PC-9 (cell line): ENCODE measurements at places on chromosomes 2 and 18.
A peak's percentile ranks its signal among the peaks of the same experiment; 100 is the strongest.

DNA sequence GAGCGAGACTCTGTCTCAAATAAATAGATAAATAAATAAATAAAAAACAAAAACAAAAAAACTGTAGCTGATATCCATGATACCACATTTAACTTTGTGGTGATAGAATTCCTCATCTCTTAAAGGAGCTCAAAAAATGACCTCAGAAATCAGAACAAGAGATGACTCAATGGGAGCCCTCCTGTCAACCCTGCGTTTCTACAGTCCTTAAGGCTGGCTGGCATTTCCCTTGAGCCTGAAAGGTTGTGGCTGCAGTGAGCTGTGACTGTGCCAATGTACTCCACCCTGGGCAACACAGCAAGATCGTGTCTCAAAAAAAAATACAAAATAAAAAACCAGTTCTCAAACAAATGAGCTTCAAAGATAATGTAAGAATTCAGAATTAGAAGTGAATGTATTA is 40.4 kb downstream of the CHST9 start:
- H3K4me3 ChIP-seq, result no peak overlapping the region
- H3K27ac ChIP-seq, result no peak overlapping the region
- H3K4me1 ChIP-seq, result no peaks in the 10 kb centered on the region
- DNase-seq, result no peak

DNA sequence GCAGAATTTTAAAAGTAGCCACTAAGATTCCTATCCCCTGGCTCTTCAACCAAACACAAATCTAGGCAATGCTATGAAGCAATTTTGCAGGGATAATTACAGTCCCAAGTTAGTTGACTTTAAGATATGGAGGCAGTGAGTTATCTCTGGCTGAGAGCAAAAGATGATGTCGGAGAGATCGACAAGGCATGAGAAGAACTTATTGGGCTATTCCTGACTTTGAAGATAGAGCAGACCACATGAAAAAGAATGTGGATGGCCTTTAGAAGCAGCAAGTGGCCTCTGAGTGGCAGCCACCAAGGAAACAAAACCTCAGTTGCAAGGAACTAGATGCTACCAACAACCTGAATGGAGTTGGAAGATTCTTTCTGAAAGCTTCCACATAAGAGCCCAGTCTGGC is 58.2 kb upstream of the PPM1B start:
- no peak overlapping the region for H3K27ac ChIP-seq
- peaks cover 23% of the 10 kb centered on the region for H3K4me1 ChIP-seq
- H3K27me3 ChIP-seq, result no peaks in the 10 kb centered on the region
- peak; percentile 31 for DNase-seq
- H3K36me3 ChIP-seq, result no peaks in the 10 kb centered on the region

- no peaks in the 10 kb centered on the region for H3K36me3 ChIP-seq
- no peaks in the 10 kb centered on the region for H3K4me1 ChIP-seq
- no peak overlapping the region for H3K27ac ChIP-seq
- DNase-seq, result no peak
- H3K4me3 ChIP-seq, result no peak overlapping the region
- H3K27me3 ChIP-seq, result no peaks in the 10 kb centered on the region
Measured at GRCh38 chr2:160703648-160704585, 210.3 kb upstream of the RBMS1 start.

GRCh38 chr2:73134471-73134870 is 21.7 kb upstream of the RAB11FIP5 start:
- DNase-seq, result no peak
- H3K27me3 ChIP-seq, result no peaks in the 10 kb centered on the region
- no peak overlapping the region for H3K4me3 ChIP-seq
- H3K4me1 ChIP-seq, result no peaks in the 10 kb centered on the region
- H3K36me3 ChIP-seq, result no peaks in the 10 kb centered on the region
- no peak overlapping the region for H3K27ac ChIP-seq

DNA sequence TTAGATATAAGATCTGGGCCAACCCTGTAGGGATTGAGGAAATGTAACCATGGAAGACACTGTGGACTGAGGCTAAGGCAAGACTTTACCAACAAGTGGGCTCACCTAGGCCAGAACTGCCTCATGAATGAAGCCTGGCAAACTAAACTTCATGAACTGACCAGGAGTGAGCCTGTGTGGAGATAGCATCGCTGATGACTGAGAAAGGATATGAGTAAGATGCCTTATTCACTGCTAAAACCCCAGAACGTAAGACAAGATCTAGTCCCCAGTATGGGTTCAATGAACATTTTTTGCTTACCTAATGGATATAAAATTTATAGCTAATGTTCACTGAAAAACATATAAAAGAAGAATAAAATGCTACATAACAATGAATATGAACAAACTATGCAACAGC is 399.8 kb downstream of the SATB2 start:
- H3K27ac ChIP-seq, result no peak overlapping the region
- H3K4me1 ChIP-seq, result no peaks in the 10 kb centered on the region
- H3K4me3 ChIP-seq, result no peak overlapping the region
- DNase-seq, result no peak

- H3K4me1 ChIP-seq, result peaks cover 25% of the 10 kb centered on the region
- DNase-seq, result no peak
- H3K4me3 ChIP-seq, result no peak overlapping the region
- H3K27me3 ChIP-seq, result no peaks in the 10 kb centered on the region
- H3K36me3 ChIP-seq, result no peaks in the 10 kb centered on the region
Measured at GRCh38 chr2:26461601-26462023, 16.3 kb downstream of the OTOF start.

GRCh38 chr2:176612736-176613135 is 343.5 kb downstream of the MTX2 start:
- H3K4me3 ChIP-seq, result no peak overlapping the region
- no peak overlapping the region for H3K27ac ChIP-seq
- peak; percentile 63 for DNase-seq

GRCh38 chr2:99818842-99819241 is 323.5 kb downstream of the AFF3 start:
- H3K27me3 ChIP-seq, result peaks cover 63% of the 10 kb centered on the region
- no peak overlapping the region for H3K27ac ChIP-seq
- no peaks in the 10 kb centered on the region for H3K4me1 ChIP-seq
- no peaks in the 10 kb centered on the region for H3K36me3 ChIP-seq
- H3K4me3 ChIP-seq, result no peak overlapping the region

DNA sequence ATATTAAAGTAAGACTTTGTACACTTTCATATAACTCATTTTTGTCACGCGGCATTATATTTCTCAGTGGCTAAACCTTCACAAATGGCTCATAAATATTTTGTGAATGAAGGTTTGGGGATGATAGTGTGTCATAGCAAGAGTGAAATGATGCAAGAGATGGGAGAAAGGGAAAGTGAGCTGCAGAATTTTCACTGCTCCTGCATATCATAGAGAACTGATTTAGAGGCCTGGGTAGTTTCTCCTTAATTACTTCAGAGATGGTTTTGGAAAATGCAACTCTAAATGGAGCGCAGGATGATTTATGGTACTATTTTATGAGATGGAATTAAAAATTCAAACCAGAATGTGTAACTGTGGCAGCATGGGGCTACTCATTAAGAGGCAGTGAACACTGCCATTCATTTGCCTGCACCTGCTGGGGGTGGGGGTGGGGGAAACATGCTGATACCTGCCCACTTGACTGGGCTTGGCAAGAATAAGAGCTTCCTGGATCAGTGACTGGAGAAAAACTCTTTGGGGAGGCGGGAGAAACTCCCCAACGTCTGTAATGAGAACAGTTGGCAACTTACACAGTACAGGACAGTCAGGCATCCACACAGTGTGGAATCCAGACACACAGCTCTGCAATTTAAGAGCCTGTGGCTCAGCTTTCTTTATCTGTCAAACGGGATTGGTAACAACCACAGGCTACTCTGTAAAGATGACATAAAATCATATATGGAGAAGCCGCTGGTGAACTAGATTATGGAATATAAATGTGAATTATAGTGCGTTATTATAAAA is 941.9 kb downstream of the SLC4A3 start:
- H3K27me3 ChIP-seq, result no peaks in the 10 kb centered on the region
- no peak for DNase-seq
- no peaks in the 10 kb centered on the region for H3K36me3 ChIP-seq
- no peak overlapping the region for H3K27ac ChIP-seq
- no peaks in the 10 kb centered on the region for H3K4me1 ChIP-seq
- no peak overlapping the region for H3K4me3 ChIP-seq

DNA sequence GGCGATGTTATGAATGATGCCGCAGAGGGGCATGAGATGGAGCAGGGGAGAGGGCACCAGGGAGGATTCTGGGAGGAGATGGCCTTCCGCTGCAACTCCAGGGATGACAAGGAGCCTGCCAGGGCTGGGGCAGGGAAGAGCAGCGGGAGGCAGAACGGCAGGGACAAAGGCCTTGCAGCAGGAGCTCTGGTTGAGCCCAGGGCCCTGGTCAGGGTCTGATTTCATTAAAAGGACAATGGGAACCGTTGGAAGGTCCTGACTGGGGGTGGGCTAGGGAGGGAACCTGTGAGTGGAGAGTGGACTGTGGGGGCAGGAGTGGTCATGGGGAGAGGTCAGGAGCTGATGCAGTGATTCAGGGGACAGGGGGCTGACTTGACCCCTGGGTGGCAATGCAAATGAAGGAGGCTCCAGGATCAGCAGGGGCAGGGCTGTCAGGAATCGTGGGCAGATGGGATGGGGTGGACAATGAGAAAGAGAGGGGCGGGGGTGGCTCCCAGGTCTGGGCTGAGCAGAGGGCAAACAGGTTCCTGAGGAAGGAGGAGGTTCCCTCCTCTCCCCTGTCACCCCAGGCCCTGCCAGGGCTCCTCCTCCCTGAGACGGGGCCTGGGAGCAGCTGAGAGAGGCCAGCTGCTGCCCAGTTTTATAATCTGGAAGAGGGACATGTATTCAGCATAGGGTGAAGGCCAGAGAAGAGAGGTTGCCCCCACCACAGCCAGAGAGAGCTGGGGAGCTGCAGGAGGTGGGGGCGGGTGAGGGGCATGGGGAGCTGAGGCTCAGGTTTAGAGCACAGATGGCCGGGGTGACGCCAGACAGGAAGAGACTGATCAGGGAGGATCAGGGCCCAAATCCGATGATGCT is 7.3 kb upstream of the DUSP2 start:
- H3K36me3 ChIP-seq, result no peaks in the 10 kb centered on the region
- H3K4me1 ChIP-seq, result 0 out of 2 replicates have a peak, but pooled peaks cover 3% of the 10 kb centered on the region

GRCh38 chr2:41836948-41837347 is 210.9 kb upstream of the PKDCC start:
- H3K27me3 ChIP-seq, result peaks cover 39% of the 10 kb centered on the region
- peak; percentile 38 for DNase-seq
- H3K4me1 ChIP-seq, result peaks cover 11% of the 10 kb centered on the region
- no peak overlapping the region for H3K4me3 ChIP-seq

- no peaks in the 10 kb centered on the region for H3K36me3 ChIP-seq
- peak; percentile 59 for DNase-seq
- no peaks in the 10 kb centered on the region for H3K27me3 ChIP-seq
- H3K4me1 ChIP-seq, result peaks cover 40% of the 10 kb centered on the region
- H3K4me3 ChIP-seq, result no peak overlapping the region
Measured at GRCh38 chr2:158725441-158725891, 69.7 kb upstream of the DAPL1 start.
